Activated naive CD8-positive, alpha-beta T cell treated with anti-CD3 and anti-CD28 coated beads for 36 hours (primary cell): ENCODE measurements at places on chromosomes 7 and 10.

DNA sequence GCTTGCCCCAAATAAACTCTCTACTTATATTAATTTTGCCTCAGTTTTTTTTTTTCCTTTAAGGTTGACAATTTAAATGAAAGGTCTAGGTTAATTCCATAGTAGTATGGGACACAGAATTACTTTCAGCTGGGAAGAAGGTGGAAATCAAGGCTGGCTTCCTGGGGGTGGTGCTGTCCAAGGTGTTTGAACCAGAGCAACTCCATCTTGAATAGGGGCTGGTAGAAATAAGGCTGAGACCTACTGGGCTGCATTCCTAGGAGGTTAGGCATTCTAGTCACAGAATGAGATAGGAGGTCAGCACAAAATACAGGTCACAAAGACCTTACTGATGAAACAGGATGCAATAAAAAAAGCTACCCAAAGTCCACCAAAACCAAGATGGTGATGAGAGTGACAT lies 1190.8 kb upstream of the AUTS2 start:
- no peak for DNase-seq

GRCh38 chr10:60466267-60467201 lies 76.9 kb upstream of the ANK3 start:
- no peak for DNase-seq

DNA sequence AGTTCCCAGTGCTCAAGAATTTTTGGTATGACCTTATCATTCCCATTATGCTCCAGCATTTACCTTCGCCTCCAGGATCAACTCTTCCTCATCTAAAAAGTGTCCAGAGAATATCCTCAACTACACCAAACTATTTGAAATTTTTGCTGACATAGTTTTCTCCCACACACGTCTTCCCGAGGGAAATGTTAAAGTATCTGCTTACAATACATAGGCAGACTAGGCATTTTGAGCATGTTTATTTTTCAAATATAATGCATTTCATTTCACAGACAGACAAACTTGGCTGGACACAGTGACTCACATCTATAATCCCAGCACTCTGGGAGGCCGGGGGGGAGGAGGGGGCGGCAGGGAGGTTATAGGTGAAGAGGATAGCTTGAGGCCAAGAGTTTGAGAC lies 177.1 kb upstream of the TRIM24 start:
- DNase-seq = no peak

DNA sequence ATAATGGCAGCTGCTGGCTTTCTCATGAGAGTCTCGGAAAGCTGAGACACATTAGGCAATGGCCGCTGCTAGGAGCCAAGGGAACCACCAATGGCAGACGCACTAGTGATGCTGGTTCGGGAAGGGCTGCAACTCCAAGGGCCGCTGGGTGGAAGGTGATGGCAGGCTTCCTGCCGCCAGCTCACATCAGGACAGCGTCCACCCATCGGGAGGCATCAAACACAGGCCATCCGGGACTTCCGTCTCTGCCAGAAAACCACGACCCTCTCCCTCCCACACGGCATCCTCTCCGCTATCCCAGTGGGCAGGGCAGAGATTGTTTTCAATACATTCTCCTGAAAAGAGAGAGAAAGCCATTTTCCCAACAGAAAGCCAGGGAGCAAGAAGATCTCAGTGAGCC lies 27.5 kb upstream of the EGFR start:
- DNase-seq = no peak

- DNase-seq = no peak
These were observed 2.0 kb upstream of the AOC1 start for GRCh38 chr7:150850273-150850672.

GRCh38 chr10:107899075-107899474 lies 734.6 kb upstream of the SORCS1 start:
- DNase-seq = no peak
